M059J (cell line): ENCODE measurements at places on chromosomes 16 and 17.

DNA sequence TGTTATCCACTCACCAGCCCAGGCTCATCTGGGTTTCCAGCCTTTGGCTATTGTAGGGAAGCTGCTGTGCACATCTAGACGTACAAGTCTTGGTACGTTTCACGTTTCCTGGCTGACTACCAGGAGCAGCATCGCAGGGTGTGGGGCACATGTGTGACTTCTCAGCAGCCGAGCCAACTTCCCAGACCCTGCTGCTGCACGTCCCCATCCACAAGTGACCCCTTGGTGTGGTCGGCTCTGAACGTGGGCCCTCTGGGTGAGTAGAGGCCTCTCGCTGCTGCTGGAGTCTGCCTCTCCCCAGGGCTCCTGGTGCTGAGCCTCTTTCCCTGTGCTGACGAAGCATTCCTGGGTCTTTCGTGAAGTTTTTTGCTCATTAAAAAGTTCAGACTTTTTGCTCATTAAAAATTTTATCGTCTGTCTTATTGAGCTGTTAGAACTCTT, 70.2 kb upstream of the ZNF750 start:
- no peak for DNase-seq

DNA sequence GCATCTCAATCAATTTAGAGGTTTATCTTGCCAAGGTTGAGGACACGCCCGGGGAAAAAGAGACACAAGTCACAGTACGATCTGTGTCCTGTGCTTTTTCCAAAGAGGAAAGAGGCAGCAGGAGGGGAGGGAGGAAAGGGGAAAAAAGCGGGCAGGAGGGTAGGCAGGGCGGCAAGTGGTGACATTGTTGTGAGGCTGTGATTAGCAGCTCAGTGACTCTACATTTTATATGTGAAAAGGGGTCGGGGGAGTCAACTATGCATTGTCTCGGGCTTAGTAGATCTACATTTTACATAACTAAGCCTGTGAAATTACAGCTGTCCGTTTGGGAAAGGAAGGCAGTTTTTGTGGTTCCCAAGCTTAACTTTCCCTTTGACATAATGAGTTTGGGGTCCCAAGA, 22.2 kb upstream of the RIPOR1 start:
- DNase-seq, result no peak

- no peak for DNase-seq
Measured at GRCh38 chr16:59688006-59688405, 953.9 kb upstream of the GOT2 start.

GRCh38 chr17:39969375-39969774, 6.6 kb downstream of the GSDMA start:
- DNase-seq, result no peak

DNA sequence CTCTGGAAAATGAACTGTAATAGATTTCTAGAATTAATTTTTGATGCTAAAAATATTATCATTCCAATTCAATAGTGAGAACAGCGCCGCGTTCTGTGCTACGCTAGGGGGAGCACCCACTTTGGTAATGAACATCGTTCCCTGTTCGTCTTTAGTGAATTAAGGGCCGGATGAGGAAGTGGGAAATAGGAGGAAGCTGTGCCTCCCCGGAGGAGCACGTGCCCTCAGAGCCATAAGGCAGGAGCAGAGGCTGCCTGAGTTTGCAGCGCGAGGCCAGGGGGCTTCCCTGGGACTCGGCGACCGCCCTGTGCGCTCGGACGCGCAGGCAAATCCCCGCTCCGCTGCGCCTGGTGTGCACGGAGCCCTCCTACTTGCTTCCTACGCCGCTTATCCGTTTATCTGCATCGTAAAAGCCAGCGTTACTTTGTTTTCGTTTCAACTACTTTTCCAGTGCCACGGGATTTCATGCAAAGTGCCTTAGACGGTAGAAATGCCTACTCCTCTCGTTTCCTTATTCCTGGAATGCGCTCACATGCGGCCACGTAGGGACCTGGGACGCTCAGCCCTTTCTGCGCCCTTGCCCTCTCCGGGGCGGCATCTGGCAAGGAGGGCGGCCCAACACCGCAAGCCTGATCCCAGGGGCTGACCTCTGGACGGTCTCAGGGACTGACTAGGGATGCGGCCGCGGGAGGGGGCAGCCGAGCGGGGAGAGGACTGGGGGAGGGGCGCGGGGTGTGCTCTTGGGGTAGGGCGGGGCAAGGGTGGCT, 76.4 kb downstream of the KCNJ12 start:
- DNase-seq, result peak; percentile 71
